Stimulated activated CD4-positive, alpha-beta T cell treated with anti-CD3 and anti-CD28 coated beads, Interleukin-1b, Interleukin-23, amount 100 ng/mL, for 1 hour (primary cell): ENCODE measurements at places on chromosomes 2 and 18.
A peak's percentile ranks its signal among the peaks of the same experiment; 100 is the strongest.

DNA sequence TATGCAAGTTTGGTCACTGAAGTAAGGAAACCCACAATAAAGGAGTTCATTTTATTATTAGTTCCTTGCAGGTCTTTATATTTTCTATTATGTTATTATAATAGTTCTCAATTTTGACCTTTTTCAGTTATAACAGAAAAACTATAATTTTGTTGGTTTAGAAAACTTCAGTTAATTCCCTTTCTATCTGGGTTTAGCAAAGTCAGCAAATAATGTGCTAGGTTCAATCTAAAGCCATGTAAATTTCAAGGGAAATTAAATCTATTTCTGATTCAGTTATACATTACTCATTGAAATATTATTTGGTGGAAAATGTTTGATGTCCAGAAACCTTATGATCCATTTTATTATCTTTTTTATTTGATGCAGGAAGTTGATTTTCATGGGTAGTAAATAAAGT is 43.7 kb downstream of the MYL1 start:
- no peak for DNase-seq

DNA sequence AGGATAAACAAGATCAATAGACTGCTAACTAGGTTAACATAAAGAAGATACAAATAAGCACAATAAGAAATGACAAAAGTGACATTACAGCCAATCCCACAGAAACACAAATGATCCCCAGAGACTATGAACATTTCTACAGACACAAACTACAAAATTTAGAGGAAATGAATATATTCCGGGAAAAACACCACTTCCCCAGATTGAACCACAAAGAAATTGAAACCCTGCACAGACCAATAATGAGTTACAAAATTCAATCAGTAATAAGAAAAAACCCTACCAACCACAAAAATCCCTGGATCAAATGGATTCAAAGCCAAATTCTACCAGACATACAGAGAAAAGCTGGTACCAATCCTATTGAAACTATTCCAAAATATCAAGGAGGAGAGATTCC is 232.4 kb upstream of the RBMS1 start:
- no peak for DNase-seq

- DNase-seq, result no peak
Observed at GRCh38 chr2:231512222-231512621, 18.0 kb downstream of the NMUR1 start.

DNA sequence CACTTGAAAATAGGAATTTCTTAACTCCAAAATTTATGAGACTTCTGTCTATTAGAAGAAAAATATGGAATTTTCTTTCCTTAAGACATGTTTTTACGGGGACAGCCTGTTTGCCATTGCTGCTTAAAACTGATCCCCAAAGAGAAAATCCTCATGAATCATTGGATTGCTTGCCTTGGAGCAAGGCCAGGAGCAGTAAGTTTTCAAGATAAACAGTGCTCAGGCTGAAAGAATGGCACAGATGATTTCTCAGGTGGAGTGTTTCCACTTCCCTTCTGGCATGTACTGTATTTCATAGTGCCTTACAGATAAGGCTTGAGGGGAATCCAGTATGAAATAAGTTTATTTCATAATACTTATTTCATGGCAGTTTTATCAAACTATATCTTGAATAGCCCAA is 74.3 kb upstream of the MMADHC start:
- DNase-seq, result no peak

DNA sequence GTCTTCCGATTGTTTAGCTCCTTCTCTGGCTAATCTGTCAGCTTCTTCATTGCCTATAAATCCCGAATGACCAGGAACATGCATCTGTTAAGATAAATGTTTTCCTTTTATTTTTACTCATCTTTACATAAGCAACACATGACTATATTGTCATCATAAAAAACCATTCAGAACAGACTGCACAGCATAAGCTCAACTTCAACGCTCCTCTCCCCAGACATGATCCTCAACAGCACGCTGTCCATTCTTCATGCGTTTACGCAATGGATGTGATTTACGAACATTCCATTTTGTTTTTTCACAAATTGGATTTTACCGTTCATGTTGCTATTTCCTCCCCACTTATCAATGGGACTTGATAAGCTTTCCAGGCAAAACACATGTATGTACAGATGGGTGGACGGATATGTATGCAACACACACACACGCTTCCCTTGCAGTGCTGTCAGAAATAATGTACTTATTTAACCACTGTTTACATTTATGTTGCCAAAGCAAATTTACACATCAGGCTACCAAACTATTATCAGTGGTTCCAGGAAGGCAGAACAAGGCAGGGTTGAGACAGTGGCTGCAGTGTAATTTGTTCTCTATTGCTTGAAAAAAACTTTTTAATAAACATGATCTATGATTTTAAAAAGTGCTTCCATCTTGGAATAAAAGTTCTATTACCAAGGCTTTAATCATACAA is 12.2 kb downstream of the RNASEH1 start:
- DNase-seq, result no peak

- no peak for DNase-seq
Observed at GRCh38 chr2:64463781-64464180, 9.8 kb downstream of the LGALSL start.

DNA sequence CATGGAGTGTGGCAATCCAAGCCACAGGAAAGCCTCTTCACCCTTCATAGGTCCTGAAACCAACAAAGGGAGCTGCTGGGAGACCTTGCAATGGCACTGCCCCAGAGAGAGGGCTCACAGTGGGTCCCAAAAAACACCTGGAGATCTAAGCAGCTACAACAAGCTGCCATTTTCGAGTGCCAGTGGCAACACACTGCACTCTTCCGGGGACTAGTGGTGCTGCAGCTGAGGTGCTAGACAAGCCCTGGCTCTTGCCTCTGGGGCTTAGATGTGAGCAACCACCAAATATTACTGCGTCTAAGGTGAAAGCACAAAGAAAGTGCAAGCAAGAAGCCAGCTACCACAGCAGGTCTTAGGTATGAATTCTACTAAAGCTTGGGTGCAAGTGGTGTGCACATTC is 192.9 kb downstream of the NOL4 start:
- no peak for DNase-seq

- no peak for DNase-seq
Observed at GRCh38 chr2:142885543-142885942, 8.1 kb downstream of the KYNU start.

DNA sequence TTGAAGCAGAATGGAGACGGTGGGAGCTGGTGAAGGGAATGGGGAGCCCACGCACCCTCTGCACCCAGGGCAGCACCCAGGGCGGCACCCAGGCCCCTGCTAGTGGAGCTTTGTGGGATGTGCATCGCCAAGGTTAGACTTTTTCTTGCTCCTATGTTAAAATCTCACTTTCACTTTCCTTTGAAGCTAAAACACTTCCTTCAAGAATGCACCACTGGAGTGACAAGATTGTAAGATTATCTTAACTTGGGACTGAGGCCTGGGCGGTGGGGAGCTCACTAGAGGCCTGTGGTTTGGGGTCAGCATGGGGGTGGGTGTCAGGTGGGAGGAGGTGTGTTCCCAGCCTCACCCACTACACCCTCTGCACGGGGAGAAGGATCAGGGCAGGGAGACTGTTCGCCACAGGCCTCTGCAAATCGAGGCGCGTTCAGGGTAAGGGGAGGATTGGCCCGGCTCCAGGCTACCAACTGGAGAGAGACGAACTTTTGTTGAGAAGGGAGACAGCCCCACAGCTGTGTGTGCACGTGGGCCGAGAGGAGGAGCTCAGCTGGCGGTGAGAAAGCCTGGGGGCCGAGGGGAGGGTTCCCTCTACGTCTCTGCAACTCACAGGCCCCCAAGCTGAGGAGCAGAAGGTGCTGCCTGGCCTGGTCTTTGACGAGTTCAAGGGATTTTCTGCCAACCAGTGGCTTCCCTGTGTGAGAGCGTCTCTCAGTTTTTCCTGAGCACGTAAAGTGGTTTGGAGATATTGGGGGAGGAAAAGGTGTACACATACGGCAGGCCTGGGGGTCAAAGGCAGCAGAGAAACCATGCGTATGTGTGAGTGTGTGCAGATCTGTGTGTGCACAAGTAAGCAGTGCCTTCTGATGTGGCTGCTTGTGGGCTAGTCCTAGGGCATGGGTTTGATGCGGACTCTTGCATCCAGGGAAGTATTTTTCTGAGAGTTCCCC is 147.7 kb downstream of the KLHL29 start:
- DNase-seq, result no peak

GRCh38 chr18:24602201-24602600 is 141.8 kb downstream of the HRH4 start:
- no peak for DNase-seq

DNA sequence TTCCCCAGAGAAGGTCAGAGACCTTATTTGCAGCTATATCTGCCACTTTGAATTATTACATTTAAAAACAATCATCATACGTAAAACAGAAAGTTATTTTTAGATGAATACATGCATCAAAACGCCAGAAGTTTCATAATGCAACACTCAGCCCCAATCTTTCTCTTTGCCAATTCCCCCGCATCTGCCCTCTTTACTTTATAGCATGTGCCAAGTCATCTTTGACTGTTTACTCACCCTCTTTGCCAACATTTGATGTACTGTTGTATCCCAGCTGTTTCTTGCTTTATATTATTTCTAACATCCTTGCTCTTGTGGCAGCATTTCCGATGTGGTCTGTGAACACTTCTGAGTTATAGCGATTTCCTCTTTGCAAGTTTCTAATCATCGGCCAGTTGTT is 86.2 kb downstream of the CRIM1 start:
- no peak for DNase-seq

GRCh38 chr18:74507097-74507881 is 11.1 kb downstream of the CNDP2 start:
- no peak for DNase-seq

DNA sequence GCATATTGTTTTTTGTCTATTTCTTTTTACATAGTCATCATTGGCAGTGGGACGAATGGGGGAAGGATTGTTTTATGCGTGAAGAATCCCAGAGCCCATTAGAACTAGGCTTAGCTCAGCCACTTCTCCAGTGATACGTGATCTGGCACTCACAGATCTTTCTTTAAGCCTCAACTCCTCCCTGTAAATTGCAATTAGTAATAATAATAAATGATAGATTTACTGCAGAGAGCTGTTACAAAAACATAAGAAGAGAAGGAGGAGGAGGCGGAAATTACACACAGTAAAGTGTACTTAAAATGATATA is 629.3 kb downstream of the NRXN1 start:
- no peak for DNase-seq

- peak; percentile 9 for DNase-seq
Observed at GRCh38 chr2:191115391-191115790, 35.4 kb downstream of the STAT4 start.

DNA sequence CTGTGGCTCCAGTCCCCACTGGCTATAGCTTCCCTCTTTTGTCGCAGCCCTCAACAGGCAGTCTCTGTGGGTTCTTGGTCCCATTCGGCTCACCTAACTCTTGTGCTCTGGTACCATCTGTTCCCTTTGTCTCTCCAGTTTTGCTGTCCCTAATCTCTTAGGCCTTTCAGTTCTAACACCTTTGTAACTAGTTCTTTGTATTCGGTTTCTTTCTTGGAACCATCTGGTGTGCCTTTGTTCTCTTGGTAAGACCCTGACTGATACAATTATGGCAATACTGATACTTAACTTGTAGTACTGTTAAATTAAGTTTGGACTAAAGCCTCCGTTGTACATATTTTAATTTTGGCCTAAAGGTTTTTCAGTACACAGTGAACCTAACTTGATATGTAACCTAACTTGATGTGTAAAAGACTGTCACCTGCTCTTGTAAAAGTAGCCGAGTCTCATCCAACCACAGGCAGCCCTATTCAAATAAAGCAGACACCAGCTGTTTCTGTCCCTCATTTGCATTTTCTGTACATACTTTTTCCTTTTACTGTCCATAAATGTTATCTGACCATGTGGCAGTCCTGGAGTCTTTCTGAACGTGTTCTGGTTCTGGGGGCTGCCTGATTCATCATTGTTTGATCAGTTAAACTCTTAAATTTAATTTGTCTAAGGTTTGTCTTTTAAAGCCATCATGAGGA is 4.8 kb upstream of the MRPL44 start:
- no peak for DNase-seq

DNA sequence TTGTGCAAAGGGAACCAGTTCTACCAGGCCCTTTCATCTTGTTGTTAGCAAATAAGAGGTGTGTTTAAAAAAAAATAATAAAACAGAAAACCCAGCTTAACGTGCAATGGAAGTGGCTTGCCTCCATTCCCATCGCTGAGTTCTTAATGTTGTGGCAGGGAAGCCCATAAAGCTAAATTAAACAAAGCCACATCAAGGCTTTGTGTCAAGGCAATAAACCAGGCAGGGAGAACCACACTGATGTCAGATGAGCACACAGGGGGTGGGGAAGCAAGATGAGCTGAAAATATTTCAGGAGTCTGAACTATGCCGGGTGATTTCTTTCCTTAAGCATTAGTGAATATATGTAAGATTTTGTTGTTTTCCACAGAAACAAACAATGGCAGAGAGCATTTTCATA is 73.5 kb downstream of the PHLPP1 start:
- DNase-seq, result no peak

- DNase-seq, result no peak
Observed at GRCh38 chr18:45775743-45776142, 49.7 kb upstream of the SIGLEC15 start.

GRCh38 chr2:52292801-52293200 is 1260.9 kb upstream of the NRXN1 start:
- no peak for DNase-seq

DNA sequence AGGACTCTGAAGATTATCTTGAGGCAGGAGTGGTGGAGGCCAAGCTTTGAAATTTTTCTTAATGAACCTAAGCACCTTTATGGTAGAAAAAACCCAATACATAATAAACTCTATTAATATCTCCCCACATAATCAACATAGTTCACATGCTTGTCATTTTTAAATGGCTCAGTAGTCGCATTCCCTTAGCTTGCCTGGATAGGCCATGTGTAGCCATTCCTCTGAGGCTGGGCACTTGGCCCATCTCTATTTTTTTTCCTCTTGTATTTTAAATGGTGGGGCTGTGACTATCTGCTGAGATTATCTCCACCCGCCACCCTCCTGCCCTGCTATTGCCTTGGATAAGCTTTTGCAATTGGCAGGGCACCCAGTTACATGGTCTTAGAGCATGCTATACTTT is 143.1 kb downstream of the FHOD3 start:
- DNase-seq, result no peak

DNA sequence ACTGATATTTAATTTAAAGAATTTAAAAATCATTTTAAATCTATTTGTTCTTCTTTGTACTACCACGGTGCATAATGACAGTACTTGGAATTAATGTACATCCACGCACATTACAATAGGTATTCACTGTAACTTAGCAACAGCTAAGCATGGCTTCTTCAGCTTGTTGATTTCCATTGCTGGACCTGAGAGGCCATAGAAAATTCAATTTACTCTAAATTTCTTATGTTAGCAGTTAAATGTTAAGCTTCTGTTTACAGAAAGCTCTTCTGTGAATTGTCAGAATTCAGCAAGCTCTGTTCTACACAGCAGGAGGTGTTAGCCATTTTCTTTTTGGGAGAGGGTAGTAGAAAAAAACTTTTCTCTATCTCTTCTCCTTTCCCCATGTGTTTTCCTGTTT is 1149.3 kb upstream of the CDH2 start:
- no peak for DNase-seq

- no peak for DNase-seq
Observed at GRCh38 chr2:209565896-209566582, 142.2 kb downstream of the MAP2 start.

- DNase-seq, result no peak
Observed at GRCh38 chr2:53784436-53784835, 2.3 kb downstream of the ASB3 start.

GRCh38 chr18:67432806-67433205 is 83.7 kb downstream of the DSEL start:
- no peak for DNase-seq

- DNase-seq, result no peak
Observed at GRCh38 chr2:148484066-148484465, 160.5 kb upstream of the EPC2 start.

- no peak for DNase-seq
Observed at GRCh38 chr2:236317938-236318396, 53.8 kb upstream of the ASB18 start.
